ENCODE measurements at places on chromosomes 1 and 21.

GRCh38 chr1:159431904-159432303, at the start of gene OR10J4:
Gene OR10J4, plus strand, starts transcription at chr1:159432204.
- no peak for DNase-seq

DNA sequence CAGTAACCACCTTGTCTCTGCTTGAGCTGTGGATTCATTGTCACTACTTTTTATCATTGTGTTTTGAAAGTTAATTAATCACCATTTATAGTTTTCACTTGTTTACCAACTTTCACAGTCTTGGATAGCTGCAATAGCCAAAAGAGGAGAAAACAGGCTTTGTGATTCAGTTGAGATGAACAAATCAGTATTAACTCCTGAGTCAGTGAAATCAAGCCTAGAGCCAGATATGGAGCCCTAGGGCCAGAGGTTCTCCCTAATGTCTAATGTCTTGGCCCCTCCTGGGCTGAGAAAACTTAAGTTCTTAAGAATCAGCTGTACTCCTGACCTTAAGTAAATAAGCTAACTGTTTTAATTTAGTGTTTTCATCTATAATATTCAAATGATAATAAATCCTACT, 228.8 kb downstream of the DNM3 start:
- no peak for DNase-seq

- DNase-seq, result no peak
Observed at GRCh38 chr1:111511370-111511769, 7.9 kb upstream of the ADORA3 start.

GRCh38 chr1:154616659-154617345, 8.8 kb upstream of the ADAR start:
- no peak for DNase-seq

- DNase-seq, result no peak
Observed at GRCh38 chr1:51506537-51506936, 12.5 kb downstream of the EPS15 start.

GRCh38 chr21:44295163-44295573, 4.7 kb upstream of the PFKL start:
- DNase-seq, result no peak

GRCh38 chr1:234484218-234484617, 5.2 kb upstream of the TARBP1 start:
- DNase-seq, result no peak

DNA sequence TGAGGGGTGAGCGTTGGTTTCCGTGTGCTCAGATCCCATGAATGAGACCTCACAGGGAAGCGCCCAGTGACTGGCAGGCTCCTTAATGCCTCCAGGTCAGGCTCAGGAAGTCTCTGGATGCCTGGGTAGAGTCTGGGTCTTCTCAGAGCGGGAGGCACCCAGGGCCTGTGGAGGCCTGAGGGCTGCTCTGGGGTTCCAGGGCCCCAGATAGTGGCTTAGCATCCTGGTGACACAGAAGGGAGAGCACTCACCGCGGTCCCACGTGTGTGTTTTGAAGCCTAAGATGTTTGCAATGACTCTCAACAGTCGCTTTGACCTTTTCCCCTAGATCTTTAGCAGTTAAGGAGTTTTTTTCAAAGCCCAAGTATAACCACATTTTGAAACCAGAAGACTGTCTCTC, 25.0 kb downstream of the PRMT2 start:
- no peak for DNase-seq

DNA sequence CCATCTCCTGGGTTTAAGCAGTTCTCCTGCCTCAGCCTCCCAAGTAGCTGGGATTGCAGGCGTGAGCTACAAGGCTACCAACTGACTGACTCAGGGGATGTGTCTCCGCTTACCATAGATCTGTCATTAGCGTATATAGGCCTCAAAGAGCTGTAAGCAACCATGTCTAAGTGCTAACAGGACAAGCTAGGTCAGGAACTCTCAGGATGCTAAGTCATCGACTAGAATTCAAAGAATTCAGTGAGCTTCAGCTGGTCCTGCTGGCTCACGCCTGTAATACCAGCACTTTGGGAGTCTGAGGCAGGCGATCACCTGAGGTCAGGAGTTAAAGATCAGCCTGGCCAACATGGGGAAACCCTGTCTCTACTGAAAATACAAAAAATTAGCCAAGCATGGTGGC, 29.5 kb downstream of the CAPN2 start:
- no peak for DNase-seq

GRCh38 chr1:153856763-153857162, 66.0 kb downstream of the GATAD2B start:
- no peak for DNase-seq

DNA sequence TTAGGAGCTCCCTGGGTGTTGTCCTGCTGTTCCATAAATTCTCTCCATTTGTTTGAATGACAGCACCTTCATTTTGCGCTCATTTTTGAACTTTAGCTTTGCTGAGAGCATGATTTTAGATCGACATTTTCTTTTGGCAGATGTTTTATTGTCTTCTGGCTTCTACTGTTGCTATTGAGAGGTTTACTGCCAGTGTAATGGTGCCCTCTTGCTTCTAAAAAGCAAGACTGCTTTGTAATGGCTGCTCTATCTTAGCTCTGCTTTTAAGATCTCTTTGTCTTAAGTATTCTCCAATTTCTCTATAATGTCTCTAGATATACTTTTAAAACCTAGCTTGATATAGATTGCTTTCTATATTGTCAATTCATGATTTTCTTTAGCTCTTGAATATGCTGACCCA, 27.8 kb downstream of the THEM4 start:
- no peak for DNase-seq

- no peak for DNase-seq
Observed at GRCh38 chr1:114821978-114822377, 32.7 kb upstream of the SYCP1 start.
